ENCODE measurements at places on chromosomes 13 and 19.

GRCh38 chr19:16873594-16873993 is 15.2 kb upstream of the F2RL3 start:
- no peak for DNase-seq

DNA sequence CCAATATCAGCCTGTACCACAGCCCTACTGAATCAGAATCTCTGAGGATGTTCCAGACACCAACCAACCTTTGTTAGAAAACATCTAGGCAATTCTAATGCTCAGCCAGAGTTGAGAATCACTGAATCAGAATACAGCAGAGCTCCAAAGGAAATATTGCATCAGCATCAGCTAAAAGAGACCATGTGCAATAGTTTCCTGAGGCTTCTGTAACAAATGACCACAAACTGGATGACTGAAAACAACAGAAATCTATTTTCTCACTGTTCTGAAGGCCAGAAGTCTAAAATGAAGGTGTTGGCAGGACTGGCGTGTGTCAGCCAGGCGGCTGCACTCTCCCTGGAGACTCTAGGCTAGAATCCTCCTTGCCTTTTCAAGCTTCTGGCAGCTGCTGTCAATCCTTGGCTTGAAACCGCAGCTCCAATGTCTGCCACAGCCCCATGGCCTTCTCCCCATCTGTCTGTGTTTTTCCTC is 1.2 kb upstream of the DCT start:
- no peak for DNase-seq

DNA sequence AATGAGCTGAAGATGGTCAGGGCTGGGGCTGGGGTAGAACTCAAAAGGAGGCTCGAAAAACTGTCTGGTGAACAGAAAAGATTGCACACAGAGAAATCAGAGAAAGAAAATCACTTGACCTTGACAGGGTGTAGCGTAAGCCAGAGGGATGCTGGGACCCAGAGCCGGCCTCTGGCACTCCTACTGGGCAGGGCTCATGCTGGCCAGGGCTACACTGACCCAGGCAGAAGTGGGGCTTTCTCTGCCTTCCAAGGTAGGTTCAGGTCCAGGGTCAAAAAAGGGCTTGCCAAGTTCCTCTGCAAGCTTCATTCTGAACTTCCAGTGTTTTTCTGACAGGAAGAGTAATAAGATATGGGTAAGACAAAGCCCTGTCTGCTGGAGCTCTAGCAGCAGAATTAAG is 56.2 kb downstream of the LATS2 start:
- DNase-seq = no peak

- no peak for DNase-seq
Observed at GRCh38 chr13:43822969-43823368, 36.2 kb upstream of the ENOX1 start.

- DNase-seq = peak; percentile 71
Observed at GRCh38 chr13:41311406-41312175, 524 bp downstream of the NAA16 start.

DNA sequence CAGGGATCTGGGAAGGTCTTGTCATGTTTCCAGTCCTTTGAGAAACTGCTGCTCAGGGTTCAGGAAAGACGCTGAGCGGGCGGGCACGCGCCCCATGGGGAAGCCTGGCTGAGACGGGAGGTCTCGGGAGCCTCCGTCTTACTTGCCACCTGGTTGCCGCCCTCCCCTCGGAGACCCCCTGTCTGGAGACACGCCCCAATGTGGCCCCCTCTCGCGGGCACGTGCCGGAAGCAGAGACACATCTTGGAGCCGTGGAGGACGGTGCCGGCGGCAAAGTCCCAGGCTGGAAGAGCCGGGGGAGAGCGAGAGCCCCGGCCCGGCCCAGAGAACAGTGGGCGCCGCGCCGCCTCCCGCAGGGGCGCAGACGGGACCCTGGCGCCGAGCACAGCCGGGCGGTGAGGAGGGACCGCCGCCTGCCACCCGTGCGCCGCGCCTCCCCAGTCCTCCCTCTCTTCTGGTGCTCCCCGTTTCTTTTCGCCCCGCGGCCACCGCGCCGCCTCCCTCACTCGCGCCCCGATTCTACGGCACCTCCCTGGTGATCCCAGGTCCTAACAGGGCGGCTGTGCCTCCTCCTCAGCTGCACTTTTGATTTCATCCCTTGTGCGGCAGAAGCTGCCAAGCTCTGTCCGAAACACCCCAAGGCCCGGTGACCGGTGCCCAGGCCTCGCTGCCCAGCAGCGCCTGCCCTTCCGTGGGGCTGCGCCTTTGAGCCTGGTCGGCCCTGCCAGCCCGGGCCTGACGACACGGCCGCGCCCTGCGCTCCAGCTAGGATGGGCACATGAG is 15.5 kb downstream of the GJB2 start:
- no peak for DNase-seq

GRCh38 chr13:76329866-76330580 is 556.2 kb downstream of the KCTD12 start:
- no peak for DNase-seq

DNA sequence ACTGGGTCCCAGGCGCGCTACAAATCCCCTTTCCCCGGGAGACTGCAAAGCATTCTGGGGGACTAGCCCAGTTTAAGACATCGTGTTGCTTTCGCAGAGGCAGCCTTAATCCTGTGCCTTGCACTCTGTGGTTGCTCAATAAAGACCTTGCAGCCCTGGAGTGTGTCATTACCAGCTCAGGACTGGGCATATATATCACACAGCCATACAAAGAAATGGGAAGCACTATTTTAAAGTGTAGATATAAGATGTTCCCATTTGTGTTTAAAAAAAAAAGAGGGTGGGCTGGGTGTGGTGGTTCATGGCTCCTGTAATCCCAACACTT is 11.1 kb downstream of the NAPA start:
- DNase-seq = no peak

GRCh38 chr19:34131100-34131499 is 41.2 kb upstream of the LSM14A start:
- DNase-seq = no peak

DNA sequence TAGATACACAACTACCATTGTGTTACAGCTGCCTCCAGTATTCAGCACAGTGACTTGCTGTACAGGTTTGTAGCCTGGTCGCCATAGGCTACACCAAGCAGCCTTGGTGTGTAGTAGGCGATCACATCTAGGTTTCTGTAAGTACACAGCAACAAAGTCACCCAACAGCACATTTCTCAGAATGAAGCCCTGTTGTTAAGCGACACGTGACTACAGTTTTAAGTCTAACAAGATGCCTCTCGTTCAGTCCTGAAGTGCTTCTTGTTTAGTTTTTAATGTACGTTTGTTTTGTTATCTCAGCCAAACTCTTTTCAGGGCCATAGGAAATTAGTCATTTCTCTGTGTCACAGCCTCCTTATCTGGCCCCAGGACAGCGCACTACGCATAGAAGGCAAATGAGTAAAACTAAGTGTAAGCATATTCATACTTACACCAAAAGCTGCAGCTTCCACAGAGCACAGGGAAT is 50.0 kb upstream of the GPR183 start:
- no peak for DNase-seq

DNA sequence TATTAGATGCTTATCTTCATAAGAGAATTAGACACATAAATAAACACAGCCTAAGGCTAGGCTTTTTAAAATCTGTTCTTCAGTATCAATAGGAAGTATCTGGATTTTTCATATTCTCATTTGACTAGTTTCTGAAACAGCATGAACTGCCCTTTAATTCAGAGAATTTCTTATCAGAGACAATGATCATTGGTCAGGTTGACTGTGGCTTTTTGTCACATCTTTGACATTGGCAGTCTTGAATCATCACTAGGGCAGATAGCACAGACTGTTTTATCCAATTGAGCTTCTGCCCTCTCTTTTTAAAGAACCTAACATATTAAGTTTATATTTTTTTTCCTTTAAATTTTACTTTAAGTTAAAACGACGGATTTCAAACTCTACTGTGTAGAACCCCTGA is 59.6 kb downstream of the DPY19L3 start:
- DNase-seq = no peak

GRCh38 chr13:71758828-71759227 is 108.2 kb downstream of the DACH1 start:
- no peak for DNase-seq

GRCh38 chr19:45172173-45172572 is 5.9 kb downstream of the TRAPPC6A start:
- DNase-seq = no peak

- no peak for DNase-seq
Observed at GRCh38 chr13:50585674-50586413, 257.6 kb downstream of the DLEU7 start.

- DNase-seq = no peak
Observed at GRCh38 chr19:29491491-29491890, 34.3 kb upstream of the VSTM2B start.

DNA sequence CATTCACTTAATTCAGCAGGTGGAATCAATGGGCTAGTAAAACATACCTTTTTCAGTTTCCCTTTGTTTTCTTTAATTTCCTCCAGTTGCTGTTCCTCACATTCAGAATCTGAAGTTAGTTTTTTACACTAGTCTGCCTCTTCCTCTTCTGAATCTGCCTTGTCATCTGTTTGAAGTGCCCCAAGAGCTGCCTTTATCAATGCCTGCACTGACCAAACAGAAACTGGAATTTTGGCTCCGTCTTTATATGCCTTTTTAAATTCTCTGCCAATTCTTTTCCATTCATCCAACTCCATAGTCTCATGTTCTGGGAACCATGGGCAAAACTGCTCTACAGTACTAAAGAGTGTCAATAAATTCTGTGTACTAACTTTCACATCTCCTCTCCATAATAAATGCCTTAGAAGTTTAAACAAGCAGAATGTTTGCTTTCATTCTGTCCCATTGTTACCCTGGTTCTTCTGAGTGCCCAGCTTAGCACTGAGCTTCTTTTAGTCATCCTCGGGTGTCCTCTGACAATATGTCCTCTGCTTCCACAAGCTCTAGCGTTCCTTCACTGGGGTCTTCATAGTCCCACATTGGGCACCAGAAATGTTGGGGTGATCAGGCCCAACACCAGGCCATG is 154.2 kb downstream of the ZNF486 start:
- no peak for DNase-seq

- no peak for DNase-seq
Observed at GRCh38 chr19:30395283-30395682, 23.1 kb downstream of the ZNF536 start.

DNA sequence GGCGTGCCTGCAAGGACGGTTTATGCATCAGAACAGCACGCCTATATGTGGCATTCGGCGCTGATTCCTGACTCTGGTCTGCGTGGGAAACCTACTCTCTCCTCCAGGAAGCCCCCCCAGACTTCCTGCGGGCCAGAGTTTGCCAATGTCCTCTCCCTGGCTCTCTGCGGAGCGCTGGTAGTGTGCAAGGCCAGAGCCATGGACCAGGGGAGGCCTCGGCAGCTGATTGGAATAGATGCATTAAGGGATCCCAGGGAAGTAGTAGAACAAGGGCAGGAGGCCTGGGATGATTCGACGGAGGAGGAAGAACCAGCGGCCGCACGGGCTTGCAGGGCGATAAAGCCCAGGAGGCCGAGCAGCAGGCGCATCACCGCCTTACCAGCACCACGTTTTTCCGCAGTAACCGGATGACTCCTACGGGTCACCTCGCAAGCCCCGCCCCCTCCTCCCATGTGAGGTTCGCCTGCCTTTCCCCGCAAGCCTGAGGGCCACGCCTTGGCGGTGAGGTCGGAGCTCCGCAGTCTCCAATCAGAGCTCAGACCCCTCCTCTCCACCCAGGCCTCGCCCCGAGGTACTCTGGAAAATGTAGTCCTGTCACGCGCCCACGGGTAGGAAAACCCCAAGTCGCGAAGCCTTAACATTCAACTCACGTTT is 5.0 kb downstream of the CLEC11A start:
- peak; percentile 56 for DNase-seq

DNA sequence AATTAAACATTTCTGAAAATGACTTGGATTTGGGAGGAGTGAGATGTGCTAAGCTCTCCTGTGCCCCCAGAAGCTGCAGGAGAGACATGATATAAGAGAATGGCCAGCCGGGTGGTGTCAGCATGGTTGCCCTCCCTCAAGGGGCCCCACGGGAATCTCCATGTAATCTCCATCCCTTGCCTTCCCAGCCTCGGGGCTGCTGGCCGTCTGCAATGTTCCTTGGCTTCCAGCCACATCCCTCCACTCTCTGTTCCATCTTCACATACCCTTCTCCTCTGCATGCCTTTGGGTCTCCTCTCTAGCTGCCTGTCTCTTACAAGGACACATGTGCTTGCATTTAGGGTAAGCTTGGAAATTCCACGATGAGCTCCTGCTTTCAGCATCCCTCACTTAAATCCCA is 172.0 kb downstream of the TSHZ3 start:
- no peak for DNase-seq

DNA sequence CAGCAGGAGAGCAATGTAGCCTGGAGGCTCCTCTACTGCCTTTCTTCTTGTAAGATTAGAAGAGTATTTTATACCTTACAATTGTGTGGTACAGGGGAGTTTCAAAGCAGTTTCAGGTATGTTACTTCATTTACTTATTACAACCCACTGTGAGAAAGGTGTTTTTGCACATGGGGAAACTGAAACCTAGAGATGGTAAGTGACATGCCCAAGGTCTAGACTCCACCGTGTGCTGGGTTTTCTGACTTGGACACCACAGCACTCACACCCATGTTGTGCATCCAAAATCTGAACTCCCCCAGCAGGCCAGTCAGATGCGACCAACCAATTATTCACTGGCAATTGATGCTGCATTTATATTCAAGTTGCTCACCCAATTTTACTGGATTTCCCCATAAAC is 22.8 kb downstream of the ERICH6B start:
- DNase-seq = no peak

DNA sequence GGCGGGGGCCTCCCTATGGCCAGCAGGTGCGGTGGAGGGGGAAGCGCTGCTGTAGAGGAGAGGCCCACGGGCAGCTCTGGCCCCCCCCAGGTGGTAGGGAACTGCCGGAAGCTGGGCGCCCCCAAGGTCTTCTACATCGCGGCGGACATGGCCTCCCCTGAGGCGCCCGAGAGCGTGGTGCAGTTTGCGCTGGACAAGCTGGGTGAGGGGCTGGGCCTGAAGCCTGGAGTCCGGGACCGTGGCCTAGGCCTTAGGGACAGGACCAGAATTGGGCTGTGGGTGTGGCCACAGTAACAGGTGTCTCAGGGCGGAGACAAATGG is 3.8 kb upstream of the RPL36 start:
- no peak for DNase-seq

DNA sequence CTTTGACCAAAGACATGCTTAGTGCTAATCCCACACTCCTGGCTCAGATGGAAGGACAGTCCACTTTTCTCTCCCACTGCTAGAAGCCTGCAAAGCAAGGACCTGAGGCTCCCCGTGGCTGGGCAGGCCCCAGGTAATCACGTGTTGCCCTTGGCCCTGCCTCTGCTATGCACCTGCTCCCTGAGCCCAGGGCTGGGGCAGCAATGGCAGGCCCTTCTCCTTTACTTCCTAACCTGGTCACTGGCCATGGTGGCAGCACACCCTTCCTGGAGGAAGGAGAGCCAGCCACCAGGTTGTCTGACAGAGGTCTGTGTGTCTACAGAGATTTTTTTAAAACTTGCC is 27.9 kb upstream of the ZNF492 start:
- no peak for DNase-seq

Data from NCI-H526 treated with DMSO at 0.1 percent for 48 hours (cell line).